Smooth muscle cell of bladder (primary cell): ENCODE measurements at places on chromosomes 3 and 15. TPM values are rescaled to one million over a fixed set of nuclear protein-coding genes. Genes with fewer than 3 reads are reported as not detected.

The BCL6 gene
- 16.8 and 30.1 TPM in 2 replicates for total RNA-seq

The GABRR3 gene
- 0.09 and 0.14 TPM in 2 replicates for total RNA-seq

The CELF6 gene
- under 0.01 and 0.18 TPM in 2 replicates for total RNA-seq

The SLC2A2 gene
- 0.09 TPM in 1 of 2 replicates, not detected in the other for total RNA-seq
